ENCODE measurements at places on chromosomes 13 and 19.

DNA sequence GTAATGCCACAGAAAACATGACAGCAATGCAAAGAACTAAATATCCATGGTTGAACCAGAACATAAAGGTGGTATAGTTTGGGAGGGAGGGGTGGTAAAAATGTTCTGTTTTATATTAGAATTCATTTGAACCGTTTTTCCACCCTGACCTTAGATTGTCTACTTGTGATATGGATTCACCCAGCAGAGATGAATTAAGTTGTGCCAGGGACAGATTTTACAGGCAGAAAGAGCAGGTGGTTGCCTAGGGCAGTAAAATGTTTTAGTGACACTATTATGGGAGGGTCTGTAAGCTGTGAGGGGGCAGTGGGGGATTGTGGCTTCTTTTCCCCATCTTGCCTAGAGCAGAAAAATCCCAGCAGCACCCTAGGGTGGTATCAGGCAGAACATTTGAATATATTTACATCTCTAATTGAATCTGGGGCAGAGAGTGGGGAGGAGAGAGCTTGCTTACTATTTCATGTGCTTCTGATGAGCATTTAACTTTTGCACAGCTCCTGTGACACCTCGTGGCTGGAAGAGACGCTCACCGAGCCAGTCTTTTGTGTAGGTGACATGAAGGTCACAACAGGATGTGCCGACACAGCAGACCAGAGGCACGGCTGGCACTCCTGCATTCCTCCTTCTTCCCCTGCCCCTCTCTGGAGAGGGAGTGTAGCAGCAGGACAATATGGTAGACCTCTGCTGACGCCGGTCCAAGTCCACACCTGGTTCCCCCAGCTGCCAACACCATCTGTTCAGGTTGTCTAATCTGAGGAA is 452.3 kb downstream of the IRS2 start:
- no peak for DNase-seq

DNA sequence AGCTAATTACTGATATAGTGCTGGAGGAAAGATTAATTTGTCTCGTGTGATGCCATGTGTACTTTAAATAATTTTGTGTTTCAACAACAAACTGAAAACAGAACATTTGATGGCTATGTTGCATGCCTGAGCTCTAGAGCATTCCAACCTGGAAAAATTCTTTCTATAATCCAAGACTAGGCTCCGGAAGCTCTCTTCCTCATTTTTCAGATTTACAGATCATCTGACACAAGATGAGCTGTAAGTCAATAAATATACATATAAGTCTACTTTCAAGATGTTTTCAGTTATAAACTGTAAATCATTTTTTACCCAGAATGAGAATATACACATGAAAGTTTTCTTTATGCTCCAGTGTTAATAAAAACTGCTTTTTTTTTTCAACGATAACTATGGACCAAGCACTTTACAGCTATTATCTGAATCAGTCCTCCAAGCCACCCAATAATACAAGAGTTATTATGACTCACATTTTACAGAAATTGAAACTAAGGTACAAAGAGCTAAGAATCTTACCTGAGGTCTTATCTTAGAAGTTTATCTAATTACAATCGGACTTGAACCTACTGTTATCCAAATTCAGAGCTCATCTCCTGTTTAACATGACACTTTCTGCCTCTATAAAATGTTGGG is 6.4 kb upstream of the FOXO1 start:
- DNase-seq = no peak

- no peak for DNase-seq
Observed at GRCh38 chr13:60000976-60001375, 162.8 kb downstream of the DIAPH3 start.

DNA sequence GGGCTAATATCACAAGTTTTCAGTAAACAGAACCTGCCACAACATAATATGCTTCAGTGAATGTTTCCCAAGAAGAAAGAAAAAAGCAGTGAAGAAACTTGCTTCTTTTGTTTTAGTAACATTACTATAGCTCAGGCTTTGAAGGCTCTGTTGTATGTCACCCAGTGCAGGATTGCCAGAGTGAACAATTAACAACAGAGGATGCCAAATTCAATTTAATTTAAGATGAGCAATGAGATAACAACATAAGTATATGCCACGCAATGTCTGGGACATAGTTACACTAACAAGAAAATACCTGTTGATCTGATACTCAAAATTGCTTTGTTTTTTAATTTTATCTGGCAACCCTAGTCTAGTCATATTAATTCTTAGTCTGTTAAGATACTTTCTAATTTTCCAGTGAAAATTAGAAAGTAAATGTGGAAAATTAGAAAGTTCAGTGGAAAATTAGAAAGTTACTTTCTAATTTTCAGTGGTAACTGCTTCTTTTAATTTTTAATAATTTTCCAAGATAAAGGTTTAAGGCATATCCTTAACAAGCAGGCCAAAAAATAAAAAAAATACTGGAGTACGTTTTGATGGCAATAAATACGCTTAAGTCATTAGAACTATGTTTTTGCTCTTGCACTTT is 336.3 kb downstream of the SLITRK6 start:
- no peak for DNase-seq

DNA sequence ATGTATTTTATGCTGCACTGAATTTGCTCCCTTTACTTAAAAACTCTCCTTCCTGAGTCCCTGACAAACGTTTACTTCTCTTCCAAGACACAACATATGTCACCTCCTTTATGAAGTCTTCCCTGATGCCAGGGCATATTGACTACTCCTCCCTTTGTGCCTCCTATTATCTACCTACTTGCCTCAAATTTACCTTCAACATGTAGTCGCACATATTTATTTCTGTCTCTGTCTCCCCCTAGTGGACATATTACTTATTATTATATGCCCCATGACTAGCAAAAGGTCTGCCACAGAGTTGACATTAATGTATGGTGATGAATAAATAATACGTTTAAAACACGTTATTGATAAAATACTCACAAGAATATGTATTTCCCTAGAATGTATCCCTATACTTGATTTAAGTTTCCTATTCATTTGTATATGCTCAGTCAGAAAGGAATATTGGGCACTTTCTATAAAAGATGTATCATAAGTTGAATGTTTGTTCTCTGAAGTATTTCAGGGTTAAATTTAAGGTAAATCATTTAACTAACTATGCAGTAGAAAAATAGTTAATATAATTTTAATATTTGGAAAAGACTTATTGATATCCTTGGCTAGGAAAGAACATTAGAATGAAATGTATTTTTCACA is 250.3 kb upstream of the ATXN8OS start:
- DNase-seq = no peak

- no peak for DNase-seq
Observed at GRCh38 chr13:23547000-23547590, 23.1 kb upstream of the TNFRSF19 start.

DNA sequence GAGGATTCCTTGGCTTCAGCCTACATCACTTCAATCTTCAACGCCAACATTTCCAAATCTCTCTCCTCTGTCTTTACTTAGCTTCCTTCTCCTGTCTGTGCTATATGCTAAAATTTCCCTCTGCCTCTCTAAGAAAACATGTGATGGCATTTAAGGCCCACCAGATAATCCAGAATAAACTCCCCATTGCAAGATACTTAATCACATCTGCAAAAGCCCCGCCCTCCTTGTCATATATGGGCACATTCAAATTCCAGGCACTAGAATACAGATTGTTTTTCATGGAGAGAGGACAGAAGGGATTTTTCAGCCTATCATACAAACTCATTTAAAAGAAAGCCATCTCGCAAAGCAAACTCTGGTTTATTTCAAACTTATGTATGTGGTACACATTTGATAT is 16.2 kb downstream of the ARGLU1 start:
- no peak for DNase-seq
